Kidney (tissue), 22 donors: ENCODE measurements at places on chromosomes 16 and 17. TPM values are rescaled to one million over a fixed set of nuclear protein-coding genes. Genes with fewer than 3 reads are reported as not detected.

DNA sequence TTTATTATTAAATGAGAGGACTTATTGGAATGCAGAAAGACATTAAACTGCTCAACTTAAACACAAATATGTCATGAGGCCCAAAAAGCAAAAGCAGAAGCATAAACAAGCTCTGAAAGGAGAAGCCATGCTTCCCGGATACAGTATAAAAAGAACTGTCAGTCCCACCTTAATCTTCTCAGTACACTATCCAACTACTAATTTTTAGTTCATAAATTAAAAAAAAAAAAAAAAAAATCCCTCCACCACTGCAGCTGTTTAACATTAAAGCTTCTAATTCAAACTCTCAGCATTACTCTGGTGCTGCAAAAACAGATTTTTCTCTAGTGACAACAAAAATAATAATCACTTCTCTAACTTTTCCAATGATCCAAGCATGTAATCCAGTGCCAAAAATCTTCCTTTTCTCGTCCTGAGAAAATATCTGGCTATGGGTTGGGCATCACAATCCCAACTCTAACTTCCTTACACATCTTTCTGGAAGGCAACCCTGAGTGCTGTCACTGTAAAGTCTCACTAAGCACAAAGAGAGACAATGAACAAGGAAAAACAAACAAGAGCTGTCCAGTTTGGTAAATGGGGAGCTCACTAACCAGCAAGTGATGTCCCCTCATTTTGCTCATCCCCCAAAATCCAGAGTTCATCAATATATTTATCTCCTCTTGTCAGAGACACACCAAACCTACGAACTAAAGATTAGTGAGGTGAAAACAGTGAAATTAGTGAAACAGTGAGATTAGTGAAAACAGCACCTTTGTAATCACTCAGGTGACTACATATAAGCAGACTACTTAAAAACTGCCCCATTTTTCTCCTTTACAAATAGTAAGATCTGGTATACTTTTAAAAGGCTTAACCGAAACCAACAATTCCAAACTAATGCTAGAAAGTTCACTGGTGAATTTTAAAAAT lies 5.5 kb downstream of the USP32 start:
- H3K36me3 ChIP-seq: no peaks in the 10 kb centered on the region
- no peak for DNase-seq
- H3K27me3 ChIP-seq: no peaks in the 10 kb centered on the region
- H3K4me1 ChIP-seq: no peaks in the 10 kb centered on the region
- no peak overlapping the region for H3K4me3 ChIP-seq

NPIPA3 gene
- 0.69 TPM for total RNA-seq

PPY gene
- not detected for total RNA-seq

- H3K27me3 ChIP-seq: no peaks in the 10 kb centered on the region
- H3K4me3 ChIP-seq: no peak overlapping the region
- H3K4me1 ChIP-seq: no peaks in the 10 kb centered on the region
- DNase-seq: no peak
- no peak overlapping the region for H3K27ac ChIP-seq
- H3K36me3 ChIP-seq: no peaks in the 10 kb centered on the region
These were observed 62.0 kb downstream of the GAS7 start for GRCh38 chr17:10136258-10136981.

DNA sequence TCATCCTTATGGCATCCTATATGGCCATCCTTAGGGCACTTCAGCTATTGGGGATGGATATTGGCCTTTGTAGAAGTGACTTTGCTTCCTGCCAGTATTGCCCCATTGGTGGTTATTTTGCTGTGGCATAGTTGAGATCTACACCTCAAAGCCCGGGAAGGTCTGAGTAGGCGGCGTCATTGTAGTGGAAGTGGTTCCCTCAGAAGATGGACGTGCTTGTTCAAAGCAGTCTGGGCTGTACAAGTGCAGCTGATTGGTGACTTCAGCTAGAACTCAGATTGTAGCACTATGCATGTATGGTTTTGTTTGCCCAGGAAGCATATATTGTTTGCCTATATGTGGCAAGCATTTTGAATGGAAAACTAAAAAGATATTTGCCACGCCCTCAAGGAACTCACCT lies 83.2 kb downstream of the TMC6 start:
- no peak overlapping the region for H3K27ac ChIP-seq
- H3K4me1 ChIP-seq: peaks cover 3% of the 10 kb centered on the region
- DNase-seq: no peak
- H3K36me3 ChIP-seq: peaks cover 10% of the 10 kb centered on the region

HEATR9 gene
- 0.16 TPM for total RNA-seq

DNA sequence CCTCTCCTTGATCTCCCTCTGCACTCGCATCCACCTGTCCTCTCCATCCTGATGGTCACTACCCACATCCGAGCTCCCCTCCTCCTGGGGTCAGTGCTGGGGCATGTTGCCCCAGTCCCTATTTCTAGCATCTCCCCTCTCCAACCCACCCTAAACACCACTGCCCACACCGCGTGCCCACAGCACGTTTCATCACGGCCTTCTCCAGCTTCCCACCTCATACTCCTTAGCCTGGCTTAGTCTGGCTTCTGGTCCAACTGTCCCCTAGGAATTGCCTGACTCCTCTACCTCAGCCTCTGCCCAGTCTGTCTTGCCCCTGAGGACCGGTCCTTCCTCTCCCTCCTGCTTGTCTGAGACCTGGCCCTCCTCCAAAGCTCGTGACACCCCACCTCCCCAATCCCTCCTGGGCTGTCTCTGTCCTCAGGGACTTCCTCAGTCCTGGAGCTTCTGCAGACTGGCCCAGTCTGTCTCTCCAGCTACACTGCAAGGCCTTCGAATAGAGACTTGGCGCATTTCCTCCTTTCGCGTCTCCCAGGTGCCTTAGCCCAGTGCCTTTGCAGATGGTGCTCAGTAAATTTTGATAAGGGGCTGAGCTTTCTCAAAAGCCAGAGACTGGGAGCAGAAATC lies 4.9 kb downstream of the ALOX15 start:
- DNase-seq: no peak
- H3K4me3 ChIP-seq: no peak overlapping the region
- H3K27ac ChIP-seq: no peak overlapping the region
- H3K36me3 ChIP-seq: no peaks in the 10 kb centered on the region
- peaks cover 10% of the 10 kb centered on the region for H3K27me3 ChIP-seq
- H3K4me1 ChIP-seq: no peaks in the 10 kb centered on the region

- no peak for DNase-seq
- no peaks in the 10 kb centered on the region for H3K27me3 ChIP-seq
- H3K4me3 ChIP-seq: no peak overlapping the region
- no peaks in the 10 kb centered on the region for H3K4me1 ChIP-seq
- H3K36me3 ChIP-seq: no peaks in the 10 kb centered on the region
- no peak overlapping the region for H3K27ac ChIP-seq
These were observed 99.5 kb downstream of the XYLT1 start for GRCh38 chr16:17371299-17371698.

DNA sequence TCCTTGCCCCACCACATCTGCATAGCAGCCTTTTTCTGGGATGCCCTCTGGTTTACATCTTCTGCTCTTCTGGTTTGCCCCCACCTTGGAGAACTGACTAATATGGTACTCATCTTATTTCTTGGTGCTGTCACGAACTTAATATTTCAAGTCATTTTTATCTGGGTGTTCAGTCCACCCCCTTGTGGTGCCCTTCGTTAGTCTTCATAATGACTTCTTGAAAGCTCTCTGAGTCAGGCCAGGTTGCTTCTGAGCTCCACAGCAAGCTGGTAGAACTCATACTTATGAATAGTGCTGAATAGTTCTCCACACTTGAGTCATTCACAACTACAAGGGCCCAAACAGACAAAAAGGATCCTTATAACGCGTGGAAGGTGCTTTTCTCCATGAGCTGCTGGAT lies 35.8 kb upstream of the TEKT3 start:
- H3K4me3 ChIP-seq: peak overlapping the region; percentile 28
- no peaks in the 10 kb centered on the region for H3K27me3 ChIP-seq
- no peaks in the 10 kb centered on the region for H3K36me3 ChIP-seq
- H3K27ac ChIP-seq: no peak overlapping the region
- peaks cover 3% of the 10 kb centered on the region for H3K4me1 ChIP-seq
- DNase-seq: peak; percentile 20

DNA sequence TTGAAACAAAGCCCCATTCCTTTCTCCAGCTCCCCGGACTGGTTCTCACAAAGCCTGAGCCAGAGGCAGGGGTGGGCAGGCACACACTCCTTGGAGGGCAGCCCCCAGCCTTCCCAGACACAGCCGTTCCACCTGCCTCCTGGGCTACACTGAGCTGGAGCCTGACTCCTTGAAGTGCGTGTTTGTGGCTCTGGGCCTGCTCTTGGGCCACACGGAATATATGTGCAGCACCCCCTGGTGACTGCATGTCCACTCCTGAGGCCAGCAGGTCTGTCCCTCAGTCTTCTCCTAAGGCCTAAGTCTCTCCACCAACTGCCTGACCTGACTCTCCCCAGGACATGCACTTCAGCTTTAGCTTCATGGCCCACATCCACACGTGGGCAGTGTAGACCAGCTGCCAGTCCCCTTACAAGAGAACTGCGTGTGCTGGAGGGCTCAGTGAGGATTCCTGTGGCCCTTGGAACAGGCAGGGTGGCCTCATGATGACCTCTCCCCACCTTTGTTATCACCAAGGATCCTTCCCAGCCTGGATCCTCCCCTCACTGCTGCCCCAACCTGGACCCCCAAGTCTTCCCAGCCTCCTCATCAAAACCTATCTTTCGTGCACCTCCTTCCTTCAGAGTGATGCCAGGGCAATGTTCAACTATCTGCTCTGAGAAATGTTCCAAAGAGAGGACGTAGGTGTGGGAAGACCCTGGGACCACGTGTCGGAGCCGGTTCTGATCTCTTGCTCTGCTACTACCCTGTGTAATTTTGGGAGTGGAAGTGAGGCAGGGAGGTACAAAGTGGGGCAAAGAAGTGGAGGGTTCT lies 12.4 kb upstream of the SLC6A2 start:
- no peaks in the 10 kb centered on the region for H3K36me3 ChIP-seq
- H3K27me3 ChIP-seq: no peaks in the 10 kb centered on the region
- H3K4me1 ChIP-seq: no peaks in the 10 kb centered on the region
- no peak overlapping the region for H3K4me3 ChIP-seq

DNA sequence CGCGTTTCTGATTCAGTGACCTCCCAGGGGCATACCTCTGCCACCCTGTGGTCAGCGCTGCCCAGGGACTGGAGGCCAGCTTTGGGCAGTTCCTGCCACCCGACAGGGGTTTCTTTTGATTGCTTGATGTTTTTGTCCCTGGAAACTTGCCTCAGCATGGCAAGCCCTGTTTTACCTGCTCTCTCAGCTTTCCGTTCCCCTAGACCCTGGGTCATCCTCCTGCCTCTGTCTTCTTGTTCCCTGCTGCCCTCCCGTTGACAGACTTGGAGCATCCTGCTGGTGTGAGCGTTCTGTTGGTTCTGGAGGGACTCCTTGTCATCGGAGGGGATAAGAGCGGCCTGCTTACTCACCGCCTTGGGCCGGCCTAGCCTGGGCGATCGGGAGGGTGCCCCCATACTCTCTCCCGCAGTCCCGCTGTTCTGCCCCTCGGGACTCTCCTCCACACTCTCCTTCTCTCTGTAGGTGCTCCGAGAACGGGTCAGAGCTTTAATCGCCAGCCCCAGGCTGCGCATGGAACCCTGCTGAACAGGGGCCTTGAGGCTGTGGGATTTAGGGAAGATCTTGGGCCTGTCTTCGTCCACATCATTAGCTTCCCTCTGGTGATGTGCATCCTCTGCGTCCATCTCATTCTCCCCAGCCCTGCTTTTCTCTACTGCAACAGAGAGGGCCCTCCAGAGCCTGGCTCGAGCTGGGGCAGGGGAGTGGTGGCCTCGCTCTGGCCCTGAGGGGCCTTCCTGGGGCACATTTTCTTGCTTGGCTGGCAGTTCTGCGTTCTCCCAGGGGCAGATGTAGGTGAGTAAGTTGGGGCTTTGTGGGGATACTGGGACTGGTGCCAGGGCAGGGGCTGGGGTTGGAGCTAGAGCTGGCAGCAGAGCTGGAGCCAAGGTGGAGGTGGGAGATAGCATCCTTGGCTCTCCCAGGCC lies 13.7 kb downstream of the GPR179 start:
- no peak overlapping the region for H3K4me3 ChIP-seq
- H3K27ac ChIP-seq: no peak overlapping the region
- H3K36me3 ChIP-seq: no peaks in the 10 kb centered on the region
- DNase-seq: peak; percentile 51
- H3K27me3 ChIP-seq: no peaks in the 10 kb centered on the region

DNA sequence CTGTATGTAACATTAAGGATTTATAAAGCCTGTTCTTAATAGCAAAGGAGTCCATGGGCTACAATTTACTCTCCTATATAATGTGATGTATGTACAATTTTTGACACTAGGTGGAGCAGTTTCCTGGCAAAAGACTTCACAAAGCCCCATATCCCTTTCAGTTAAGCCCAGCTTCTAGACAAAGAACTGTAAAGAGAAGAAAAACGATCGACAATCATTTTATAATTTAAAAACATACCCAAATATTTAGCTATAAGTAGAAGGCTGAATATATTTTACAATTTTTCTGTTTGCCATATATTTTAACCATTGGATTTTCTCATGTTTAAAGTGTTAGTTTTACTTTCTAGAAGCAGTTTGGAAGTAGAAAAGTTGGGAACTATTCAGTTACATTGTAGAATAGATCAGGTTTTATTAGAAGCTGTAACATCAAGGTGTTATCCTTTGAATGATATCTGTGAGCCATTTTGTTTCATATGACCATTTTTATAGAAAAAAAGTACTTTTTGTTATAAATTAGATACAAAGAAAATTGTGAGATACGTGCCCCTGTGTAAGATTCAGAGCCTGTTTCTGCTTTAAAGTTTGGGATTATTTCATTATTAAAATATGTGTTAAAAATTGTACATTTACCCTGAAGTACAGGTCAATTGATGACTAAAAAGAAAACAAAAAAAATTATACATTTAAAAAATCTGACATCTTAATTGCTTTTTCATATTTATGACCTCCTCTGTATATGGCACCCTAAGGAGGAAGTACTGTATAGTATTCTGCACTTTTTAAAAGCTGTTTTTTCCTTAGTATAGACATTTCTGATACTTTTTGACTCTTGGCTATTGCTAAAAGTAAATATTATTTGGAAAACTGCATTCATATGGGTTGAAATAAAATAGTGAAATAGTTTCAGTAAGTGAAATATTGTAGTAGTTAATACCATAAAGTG lies 46.3 kb downstream of the VMP1 start:
- no peak overlapping the region for H3K27ac ChIP-seq
- no peak overlapping the region for H3K4me3 ChIP-seq
- no peaks in the 10 kb centered on the region for H3K27me3 ChIP-seq
- no peaks in the 10 kb centered on the region for H3K4me1 ChIP-seq
- H3K36me3 ChIP-seq: no peaks in the 10 kb centered on the region
- no peak for DNase-seq

JPH3 gene
- total RNA-seq: 0.69 TPM

- peaks cover 3% of the 10 kb centered on the region for H3K27me3 ChIP-seq
- no peaks in the 10 kb centered on the region for H3K4me1 ChIP-seq
- H3K27ac ChIP-seq: no peak overlapping the region
- H3K36me3 ChIP-seq: no peaks in the 10 kb centered on the region
These were observed 263.5 kb downstream of the ENGASE start for GRCh38 chr17:79338152-79338551.

- H3K27ac ChIP-seq: no peak overlapping the region
- H3K4me1 ChIP-seq: peaks cover 62% of the 10 kb centered on the region
- H3K4me3 ChIP-seq: no peak overlapping the region
- no peaks in the 10 kb centered on the region for H3K27me3 ChIP-seq
- no peaks in the 10 kb centered on the region for H3K36me3 ChIP-seq
These were observed 14.8 kb downstream of the MPRIP start for GRCh38 chr17:17057057-17057551.

GRCh38 chr17:73725794-73726515 lies 81.7 kb upstream of the SDK2 start:
- H3K27me3 ChIP-seq: no peaks in the 10 kb centered on the region
- H3K36me3 ChIP-seq: no peaks in the 10 kb centered on the region
- no peak for DNase-seq
- no peak overlapping the region for H3K4me3 ChIP-seq
- H3K27ac ChIP-seq: no peak overlapping the region

GRCh38 chr17:59676716-59677115 lies 30.5 kb downstream of the PTRH2 start:
- H3K36me3 ChIP-seq: peaks cover 67% of the 10 kb centered on the region
- H3K27me3 ChIP-seq: no peaks in the 10 kb centered on the region
- DNase-seq: no peak
- no peak overlapping the region for H3K27ac ChIP-seq
